ENCODE measurements at places on chromosomes 2 and 18.

- DNase-seq = no peak
Observed at GRCh38 chr2:223950448-223951347, 5.6 kb upstream of the WDFY1 start.

DNA sequence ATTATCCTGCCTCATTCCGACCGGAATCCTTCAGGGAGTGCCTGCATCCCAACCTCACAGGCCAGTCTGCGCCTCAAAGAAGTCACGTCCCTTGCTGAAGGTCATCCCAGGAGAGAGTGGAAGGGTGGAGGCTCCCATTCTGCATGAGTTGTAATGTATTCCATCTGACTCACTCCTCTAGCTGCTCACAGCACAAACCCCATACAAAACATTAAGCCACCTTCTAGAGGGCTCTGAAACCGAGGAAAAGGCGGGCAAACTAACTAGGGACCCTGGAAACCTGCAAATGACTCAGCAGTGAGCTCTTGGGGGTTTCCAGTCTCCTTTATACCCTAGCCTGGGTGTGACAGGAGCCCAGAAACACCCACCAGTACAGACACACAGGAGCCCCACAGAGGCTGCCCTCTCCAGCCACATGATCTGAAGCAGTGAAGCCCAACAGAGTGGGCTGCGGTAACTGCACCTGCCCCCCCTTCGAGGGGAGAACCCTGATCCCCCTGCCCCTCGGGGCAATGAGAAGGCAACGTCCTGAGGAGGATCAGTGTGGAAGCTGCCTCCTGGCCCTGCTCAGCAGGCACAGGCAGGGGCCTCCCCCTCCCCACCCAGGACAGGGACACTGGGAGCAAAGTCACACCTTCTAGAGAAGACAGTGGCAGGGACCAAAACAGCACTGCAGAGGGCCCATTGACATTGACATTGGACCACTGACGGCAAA is 69.3 kb upstream of the SNTG2 start:
- DNase-seq = no peak

DNA sequence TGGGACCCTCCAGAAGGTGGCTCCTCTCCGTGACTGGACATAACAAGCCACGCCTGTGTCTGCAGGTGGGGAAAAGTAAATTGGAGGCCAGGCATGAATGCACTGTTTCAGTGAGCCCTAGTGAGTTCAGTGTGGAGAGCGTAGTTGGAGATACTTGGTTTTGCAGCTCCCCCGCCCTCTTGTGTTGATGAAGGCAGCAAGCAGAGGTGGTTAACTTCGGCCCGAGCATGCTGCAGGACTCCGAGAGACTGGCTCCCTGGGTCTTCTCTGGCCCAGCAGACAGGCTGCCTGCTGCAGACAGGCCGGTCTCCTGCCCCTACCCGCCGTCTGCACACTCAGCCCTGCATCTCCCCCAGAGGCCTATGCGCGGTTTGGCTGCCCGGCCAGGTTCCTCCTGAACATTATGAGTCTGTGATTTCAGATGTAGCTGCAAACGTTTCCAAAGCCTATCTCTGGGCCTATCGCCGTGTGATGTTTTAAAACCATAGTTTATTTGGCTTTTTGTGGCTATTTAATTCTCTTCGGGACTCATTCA is 102.4 kb downstream of the LDLRAD4 start:
- no peak for DNase-seq

- DNase-seq = no peak
Observed at GRCh38 chr2:15720561-15721307, 129.1 kb downstream of the DDX1 start.

- DNase-seq = no peak
Observed at GRCh38 chr2:71460056-71460455, 6.7 kb downstream of the DYSF start.

DNA sequence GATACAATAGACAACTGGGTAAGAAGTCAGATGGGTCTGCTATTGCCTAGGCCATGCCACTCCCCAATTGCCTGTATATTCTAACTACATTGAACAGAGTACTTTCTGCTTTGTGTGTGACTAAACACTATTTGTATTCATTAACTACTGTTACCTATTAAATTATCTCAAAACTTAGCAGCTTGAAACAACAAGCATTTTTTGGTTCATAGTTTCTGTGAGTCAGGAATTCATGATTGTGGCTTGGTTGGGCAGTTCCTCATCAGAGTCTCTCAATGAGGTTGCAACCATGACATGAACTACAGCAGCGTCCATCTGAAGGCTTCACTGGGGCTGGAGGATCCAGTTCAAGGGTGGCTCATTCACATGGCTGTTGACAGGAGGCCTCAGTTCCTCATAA is 205.7 kb downstream of the EN1 start:
- no peak for DNase-seq

DNA sequence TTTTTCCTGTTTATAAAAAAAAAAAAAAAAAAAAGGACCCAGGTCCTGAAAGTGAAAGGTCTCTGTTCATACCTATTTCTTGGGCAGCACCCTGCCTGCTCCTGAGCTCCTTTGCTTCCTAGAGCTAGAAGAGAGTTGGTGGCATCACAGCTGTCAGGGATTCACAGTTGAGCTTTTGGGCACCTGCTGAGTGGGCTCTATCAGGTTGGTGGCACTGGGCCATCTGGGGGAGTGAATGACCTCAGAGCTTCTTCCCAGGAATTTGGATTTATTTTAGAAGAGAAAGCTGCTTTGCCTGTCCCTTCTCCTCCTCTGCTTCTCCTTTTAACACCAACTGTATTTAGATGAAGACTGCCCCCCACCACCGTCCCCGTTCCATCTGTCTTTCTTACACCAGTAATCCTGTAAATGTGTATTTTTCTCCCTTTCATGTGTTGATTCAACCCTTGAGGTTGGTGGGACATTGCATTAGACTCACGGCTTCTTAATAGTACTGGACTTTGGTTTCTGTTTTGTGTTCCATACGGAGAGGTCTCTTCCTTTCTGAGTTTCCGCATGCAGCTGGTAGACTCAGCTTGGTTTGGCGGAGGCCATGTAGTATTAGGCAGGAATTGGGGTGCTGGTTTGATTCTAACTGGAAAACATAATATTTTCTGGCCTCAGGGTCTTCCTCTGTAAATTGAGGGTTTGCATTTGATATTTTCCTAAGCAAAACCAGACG is 7.6 kb upstream of the MGAT5 start:
- DNase-seq = no peak

GRCh38 chr2:25561136-25561850 is 112.1 kb downstream of the DTNB start:
- no peak for DNase-seq

DNA sequence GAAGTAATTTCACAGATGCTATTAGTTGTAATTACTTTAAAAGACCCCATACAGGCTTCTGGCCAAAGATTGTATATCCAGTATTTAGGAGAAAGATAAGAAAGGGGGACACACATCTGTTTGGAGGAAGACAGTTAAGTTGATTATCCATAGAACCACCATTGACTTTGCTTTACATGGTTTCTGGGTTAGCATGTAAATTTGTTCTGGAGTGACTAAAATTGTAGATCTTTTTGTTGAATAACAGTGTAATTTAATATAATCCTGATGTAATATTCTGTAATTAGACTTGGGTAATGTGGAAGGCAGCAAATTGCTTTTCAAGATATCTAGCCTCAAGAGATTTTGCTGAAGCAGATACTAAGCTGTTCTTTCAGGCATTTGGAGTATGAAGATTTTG is 17.2 kb downstream of the COMMD1 start:
- no peak for DNase-seq

GRCh38 chr2:100064165-100064564 is 78.2 kb downstream of the AFF3 start:
- DNase-seq = no peak

DNA sequence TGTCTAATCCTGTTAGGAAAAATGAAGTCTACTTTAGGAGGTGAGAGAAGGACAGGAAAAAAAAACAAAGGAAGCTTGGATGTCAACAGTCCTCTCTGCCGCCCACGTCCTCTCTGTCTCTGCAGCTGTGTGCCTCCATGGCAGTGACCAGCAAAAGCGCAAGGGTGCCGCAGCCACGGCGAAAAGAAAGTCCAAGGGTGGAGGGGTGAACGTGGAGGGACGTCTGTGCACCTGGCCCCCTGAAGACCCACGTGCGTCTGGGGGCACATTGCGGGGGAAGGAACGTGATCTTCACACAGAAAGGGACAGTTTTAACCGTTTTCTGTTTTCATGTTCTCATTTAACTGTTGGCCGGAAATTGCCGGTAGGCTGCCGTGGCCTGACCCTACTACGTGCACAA is 152.7 kb downstream of the MBP start:
- no peak for DNase-seq

GRCh38 chr2:101971836-101972235 is 19.9 kb upstream of the IL1R2 start:
- DNase-seq = no peak

- no peak for DNase-seq
Observed at GRCh38 chr2:53188851-53189510, 578.6 kb upstream of the CHAC2 start.

- DNase-seq = no peak
Observed at GRCh38 chr2:56834686-56835085, 650.9 kb downstream of the CCDC85A start.

- DNase-seq = no peak
Observed at GRCh38 chr2:120629241-120629895, 106.3 kb upstream of the GLI2 start.
